NCI-H748 treated with DMSO at 0.1 percent for 48 hours (cell line): ENCODE measurements at places on chromosomes 6 and 20.

DNA sequence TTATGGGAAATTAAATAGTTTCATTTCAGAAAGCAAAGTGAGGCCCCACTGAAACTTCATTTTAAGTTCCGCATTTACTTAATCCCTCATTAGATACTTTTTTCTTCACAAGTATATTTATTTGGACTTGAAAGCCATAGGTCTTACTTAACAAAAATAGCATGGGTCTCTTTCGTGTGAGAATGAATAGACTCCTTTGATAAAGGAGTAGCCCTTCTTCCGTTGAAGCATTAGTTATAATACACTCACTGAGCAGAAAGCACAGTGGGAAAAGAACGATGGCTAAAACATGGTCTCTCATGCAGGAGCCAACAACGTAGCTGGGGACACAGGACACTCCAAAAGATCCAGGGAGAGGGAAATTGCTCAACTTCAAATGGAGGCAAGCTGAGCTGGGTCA is 130.4 kb downstream of the SLC23A2 start:
- no peak for DNase-seq

- DNase-seq = peak; percentile 45
Measured at GRCh38 chr20:21554985-21555384, 41.1 kb upstream of the NKX2-2 start.

DNA sequence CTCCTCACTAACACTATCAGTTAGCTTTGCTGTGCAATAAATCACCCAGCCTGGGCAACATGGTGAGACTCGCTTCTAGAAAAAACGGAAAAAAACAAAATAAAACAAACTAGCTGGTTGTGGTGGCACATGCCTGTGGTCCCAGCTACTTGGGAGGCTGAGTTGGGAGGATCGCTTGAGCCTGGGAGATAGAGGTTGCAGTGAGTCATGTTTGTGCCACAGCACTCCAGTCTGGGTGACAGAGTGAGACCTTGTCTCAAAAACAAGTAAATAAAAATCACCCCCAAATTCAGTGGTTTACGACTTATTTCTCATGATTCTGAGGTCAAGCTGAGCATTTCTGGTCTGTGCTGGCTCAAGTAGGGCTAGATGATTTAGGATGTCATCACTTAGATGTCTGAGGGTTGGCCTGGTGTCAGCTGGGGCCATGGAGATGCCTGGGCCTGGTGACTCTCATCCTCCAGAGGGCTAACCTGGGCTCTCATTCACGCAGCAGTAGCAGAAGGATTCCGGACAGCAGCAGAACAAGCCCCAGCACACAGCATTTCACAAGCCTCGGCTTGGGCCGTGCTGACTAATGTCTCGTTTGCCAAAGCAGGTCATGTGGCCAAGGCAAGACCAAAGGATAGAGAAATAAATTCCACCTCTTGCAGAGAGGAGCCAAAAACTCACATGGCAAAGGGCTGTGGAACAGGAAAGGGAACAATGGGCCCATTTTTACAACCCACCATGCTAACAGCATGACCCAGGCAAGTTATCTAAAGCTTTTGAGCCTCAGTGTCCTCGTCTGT is 32.5 kb downstream of the MGME1 start:
- DNase-seq = no peak

DNA sequence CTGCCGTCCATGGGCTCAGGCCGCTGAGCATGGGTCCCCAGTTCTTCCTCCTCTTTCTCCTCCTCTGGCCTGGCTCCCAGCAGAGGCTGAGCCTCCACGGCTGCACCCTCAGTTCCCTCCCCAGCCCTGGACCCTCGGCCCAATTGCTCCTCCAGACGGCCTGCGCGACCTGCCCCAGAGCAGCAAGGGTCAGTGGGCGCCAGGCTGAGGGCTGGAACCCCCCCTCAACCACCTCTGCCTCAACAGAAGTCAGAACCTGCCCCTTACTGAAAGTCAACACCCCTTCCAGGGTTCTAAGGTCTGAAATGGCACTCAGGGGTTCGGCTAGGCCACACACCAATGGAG is 15.9 kb upstream of the SPAG4 start:
- no peak for DNase-seq

- peak; percentile 58 for DNase-seq
Measured at GRCh38 chr6:16301511-16301910, 63.1 kb downstream of the GMPR start.

GRCh38 chr6:42239333-42239732 is 21.7 kb upstream of the MRPS10 start:
- no peak for DNase-seq

DNA sequence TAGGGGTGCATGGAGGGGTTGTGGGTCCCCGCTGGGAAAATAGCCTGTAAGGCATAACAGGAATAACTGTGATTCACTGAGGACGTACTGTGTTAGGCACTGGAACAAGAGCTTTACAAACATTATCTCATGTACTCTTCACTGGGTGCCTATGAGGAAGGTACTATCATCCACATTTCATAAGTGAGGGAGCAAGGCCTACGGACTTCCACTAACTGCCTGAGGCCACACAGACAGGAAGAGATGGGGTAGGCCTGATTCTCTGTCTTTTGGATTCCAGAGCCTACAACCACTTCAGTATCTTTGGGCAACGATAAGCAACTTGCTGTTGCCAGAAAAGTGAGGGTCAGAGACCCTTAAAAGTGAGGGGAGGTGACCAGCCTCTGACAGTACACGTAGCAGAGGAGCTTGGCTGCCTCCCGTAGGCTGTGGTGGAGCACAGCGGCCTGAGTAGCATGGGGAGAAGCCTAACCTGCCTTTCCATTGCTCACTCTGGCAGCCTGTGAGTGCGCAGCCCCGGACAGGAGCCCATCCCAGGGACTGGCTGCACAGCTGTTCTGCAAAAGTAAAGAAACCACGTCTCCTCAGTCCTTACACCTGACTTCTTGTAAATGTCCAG is 30.4 kb downstream of the PSMB1 start:
- peak; percentile 22 for DNase-seq

DNA sequence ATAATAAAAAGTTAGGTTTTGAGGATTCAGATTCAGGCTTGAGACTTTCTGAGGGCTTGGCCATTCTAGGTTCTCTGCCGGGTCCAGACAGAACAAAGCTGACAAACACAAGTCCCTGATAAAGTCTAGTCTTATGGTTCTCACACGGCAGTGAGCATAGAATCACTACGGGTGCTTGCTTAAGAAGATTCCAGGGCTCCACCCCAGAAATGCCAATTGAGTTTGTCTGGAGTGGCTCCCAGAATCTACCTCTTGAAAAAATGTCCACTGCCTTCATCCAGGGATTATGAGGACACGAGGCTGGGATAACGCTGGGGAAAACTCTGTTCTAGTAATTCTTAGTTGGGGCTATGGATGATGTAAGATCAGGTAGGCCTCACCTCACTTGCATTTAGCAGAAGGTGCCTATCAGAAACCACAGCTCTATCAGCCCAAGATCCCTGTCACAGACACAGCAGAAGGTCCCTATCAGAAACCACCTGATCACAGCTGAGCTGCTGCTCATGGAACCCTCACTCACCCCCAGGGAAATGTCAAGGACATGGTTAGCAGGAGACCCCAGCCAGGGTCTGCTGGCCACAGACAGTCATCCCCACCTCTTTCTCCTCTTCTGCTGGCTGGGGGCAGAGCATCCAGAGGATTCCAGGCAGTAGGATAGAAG is 52.3 kb downstream of the RAB44 start:
- no peak for DNase-seq

GRCh38 chr6:154230393-154230792 is 126.2 kb downstream of the IPCEF1 start:
- no peak for DNase-seq

- no peak for DNase-seq
Measured at GRCh38 chr20:21510414-21511384, 3.2 kb downstream of the NKX2-2 start.

- peak; percentile 88 for DNase-seq
Measured at GRCh38 chr20:21234806-21235483, 68.2 kb upstream of the XRN2 start.

DNA sequence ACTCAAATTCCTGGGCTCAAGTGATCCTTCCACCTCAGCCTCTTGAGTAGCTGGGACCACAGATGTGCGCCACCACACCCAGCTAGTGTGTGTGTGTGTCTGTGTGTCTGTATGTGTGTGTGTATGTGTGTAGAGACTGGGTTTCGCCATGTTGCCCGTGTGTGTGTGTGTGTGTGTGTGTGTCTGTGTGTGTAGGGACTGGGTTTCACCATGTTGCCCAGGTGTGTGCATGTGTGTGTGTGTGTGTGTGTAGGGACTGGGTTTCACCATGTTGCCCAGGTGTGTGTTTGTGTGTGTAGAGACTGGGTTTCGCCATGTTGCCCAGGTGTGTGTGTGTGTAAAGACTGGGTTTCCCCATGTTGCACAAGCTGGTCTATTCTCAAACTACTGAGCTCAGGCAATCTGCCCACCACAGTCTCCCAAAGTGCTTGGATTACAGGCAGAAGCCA is 28.3 kb downstream of the CDK5RAP1 start:
- no peak for DNase-seq

DNA sequence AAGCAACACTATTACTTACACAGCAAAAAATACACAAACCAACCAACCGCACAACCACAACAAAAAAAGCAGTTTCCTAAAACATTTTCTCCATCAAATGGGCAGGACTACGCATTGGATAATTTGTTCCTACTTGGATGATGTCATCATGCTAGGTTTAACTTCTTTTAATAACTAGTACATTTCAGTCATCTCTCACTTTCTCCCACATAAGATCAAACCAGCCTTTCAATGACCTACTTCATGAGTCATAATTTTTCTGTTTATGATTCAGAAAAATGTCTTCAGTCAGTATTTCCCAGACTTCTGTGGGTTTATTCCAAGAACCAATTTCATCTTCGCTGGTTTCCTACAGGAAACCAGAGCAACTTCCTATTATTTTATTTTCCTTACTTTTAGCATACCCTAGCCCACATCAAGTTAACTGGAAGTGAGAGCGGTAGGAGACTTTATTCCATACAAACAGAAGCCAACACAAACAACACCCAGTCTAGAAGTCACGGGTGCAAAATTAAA is 134.2 kb downstream of the GMDS start:
- DNase-seq = no peak

- DNase-seq = no peak
Measured at GRCh38 chr20:1711826-1712601, 54.4 kb upstream of the SIRPG start.

DNA sequence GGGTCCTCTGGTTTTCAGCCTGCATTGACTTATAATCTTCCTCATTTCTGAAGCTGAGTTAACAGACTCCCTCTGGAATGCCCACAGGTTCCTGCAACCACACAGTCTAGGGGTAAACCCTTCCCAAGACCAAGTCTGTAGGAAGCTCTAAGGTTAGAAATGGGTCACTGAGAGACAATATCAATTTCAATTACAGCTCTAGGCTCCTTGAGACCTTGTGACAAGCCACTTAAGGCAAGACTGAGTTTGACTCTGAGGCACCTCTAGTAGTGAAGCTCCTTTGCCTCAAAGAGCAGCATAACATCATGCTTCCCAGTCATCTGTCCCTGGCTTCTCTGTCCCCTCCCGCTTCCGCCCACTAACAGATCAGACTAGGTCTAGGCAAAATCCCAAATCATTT is 333.2 kb upstream of the JARID2 start:
- DNase-seq = no peak

- DNase-seq = peak; percentile 69
Measured at GRCh38 chr6:101393829-101394251, 332 bp downstream of the GRIK2 start.
